ENCODE measurements at places on chromosomes 5 and 9. TPM values are rescaled to one million over a fixed set of nuclear protein-coding genes. Genes with fewer than 3 reads are reported as not detected.

Gene ARL15
- 16.1 TPM for polyA plus RNA-seq

Gene GNA14
- polyA plus RNA-seq, result not detected

Gene PTBP3
- 55.8 TPM for polyA plus RNA-seq

Gene TRIM7
- 0.27 TPM for polyA plus RNA-seq

- no peak overlapping the region for H3K4me3 ChIP-seq
- peaks cover 17% of the 10 kb centered on the region for H3K4me1 ChIP-seq
- peaks cover 6% of the 10 kb centered on the region for H3K36me3 ChIP-seq
- no peak for DNase-seq
- H3K27me3 ChIP-seq, result no peaks in the 10 kb centered on the region
Observed at GRCh38 chr5:81182396-81183390, 50.4 kb upstream of the CKMT2 start.
